Caco-2 (cell line): ENCODE measurements at places on chromosomes 5 and 9. TPM values are rescaled to one million over a fixed set of nuclear protein-coding genes. Genes with fewer than 3 reads are reported as not detected.

The PTPN3 gene
- total RNA-seq = 12.1 and 12.4 TPM in 2 replicates

DNA sequence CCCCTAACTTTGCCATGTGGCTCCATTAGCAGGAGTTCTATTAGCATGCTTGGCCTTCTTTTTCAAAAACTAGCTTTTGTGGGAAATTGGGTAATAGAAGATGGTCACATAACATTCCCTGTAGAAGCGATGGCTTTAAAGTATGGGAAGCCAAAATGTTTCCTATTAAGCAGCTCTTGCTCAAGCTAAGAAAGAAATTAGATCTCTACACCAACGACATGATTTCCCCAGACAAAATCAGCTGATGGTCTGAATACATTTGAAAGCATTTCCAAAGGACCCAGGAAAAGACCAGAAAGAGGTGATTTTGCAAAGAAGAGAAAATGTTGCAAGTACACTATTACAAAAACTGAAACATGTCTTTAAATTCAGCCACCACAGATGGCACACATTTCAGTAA lies 4.8 kb upstream of the NFIL3 start:
- no peak overlapping the region for H3K4me3 ChIP-seq
- H3K27me3 ChIP-seq = no peaks in the 10 kb centered on the region
- no peak for DNase-seq

- DNase-seq = no peak
- no peaks in the 10 kb centered on the region for H3K36me3 ChIP-seq
- H3K27me3 ChIP-seq = no peaks in the 10 kb centered on the region
- no peak overlapping the region for H3K27ac ChIP-seq
These were observed 295.6 kb downstream of the PDE4D start for GRCh38 chr5:59597690-59598546.

- DNase-seq = no peak
- no peak overlapping the region for H3K4me3 ChIP-seq
- no peaks in the 10 kb centered on the region for H3K36me3 ChIP-seq
- H3K4me1 ChIP-seq = no peaks in the 10 kb centered on the region
These were observed 44.2 kb upstream of the MAST4 start for GRCh38 chr5:66551945-66552344.

The TMOD1 gene
- total RNA-seq = 1.00 and 1.1 TPM in 2 replicates

The SLC2A8 gene
- 141 and 144 TPM in 2 replicates for total RNA-seq

- DNase-seq = no peak
- no peaks in the 10 kb centered on the region for H3K36me3 ChIP-seq
- no peaks in the 10 kb centered on the region for H3K27me3 ChIP-seq
- no peak overlapping the region for H3K4me3 ChIP-seq
- H3K4me1 ChIP-seq = no peaks in the 10 kb centered on the region
- no peak overlapping the region for H3K27ac ChIP-seq
These were observed 672.5 kb upstream of the RORB start for GRCh38 chr9:73824671-73825070.

DNA sequence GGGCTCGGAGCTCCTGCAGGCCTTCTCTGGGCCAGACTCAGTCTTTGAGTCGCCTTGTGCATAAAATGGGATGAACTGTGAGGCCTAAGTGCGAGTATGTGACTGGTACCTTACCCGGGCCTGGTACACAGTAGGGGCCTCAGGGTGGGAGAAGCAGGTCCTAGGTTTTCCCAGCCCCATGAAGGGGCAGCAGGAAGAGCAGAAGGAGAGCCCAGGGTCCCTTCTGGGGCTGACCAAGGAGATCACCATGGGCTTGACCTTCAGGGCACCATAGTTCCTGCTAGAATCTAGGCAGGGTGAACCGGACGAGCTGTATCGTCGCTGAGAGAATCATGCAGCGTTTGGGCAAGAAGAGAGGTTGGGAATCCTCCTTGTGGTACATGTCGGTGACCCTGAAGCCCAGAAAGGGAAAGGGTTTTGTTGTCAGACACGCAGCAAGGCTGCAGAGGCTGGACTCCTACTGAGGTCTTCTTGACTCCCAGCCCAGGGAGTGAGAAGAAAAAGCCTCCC lies 373 bp upstream of the PHYKPL start:
- H3K36me3 ChIP-seq = 0 out of 2 replicates have a peak, but pooled peaks cover 4% of the 10 kb centered on the region
- no peaks in the 10 kb centered on the region for H3K27me3 ChIP-seq
- DNase-seq = no peak
- peak overlapping the region; percentile 78 for H3K4me3 ChIP-seq
- no peak overlapping the region for H3K27ac ChIP-seq

The TIMD4 gene
- total RNA-seq = 1.7 and 2.0 TPM in 2 replicates

GRCh38 chr5:95668728-95669127 lies 14.1 kb downstream of the SPATA9 start:
- no peak overlapping the region for H3K4me3 ChIP-seq
- no peaks in the 10 kb centered on the region for H3K36me3 ChIP-seq
- no peak for DNase-seq
- peaks cover 40% of the 10 kb centered on the region for H3K4me1 ChIP-seq

The UQCRQ gene
- 356 and 449 TPM in 2 replicates for total RNA-seq

The CCDC183 gene
- 4.2 and 5.8 TPM in 2 replicates for total RNA-seq

DNA sequence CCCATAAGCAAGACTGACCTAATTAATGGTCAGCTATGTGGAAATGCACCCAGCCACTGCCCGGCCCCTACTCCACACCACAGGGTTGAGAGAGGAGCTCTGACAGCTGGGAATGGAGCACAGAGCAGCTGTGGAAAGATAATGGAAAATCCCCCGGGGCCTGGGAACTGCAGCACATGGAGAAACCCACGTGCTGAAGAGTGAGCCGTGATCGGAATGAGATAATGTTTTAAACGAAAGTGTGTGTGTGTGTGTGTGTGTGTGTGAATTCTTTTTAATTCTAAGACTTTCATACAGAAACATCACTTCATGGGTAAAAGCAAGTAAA lies 13.1 kb upstream of the SLC12A7 start:
- DNase-seq = no peak
- H3K27ac ChIP-seq = no peak overlapping the region
- no peaks in the 10 kb centered on the region for H3K27me3 ChIP-seq
- no peaks in the 10 kb centered on the region; the same call in 1 of the 2 replicates for H3K36me3 ChIP-seq
- H3K4me1 ChIP-seq = peaks cover 34% of the 10 kb centered on the region
- H3K4me3 ChIP-seq = no peak overlapping the region

The PCDHB16 gene
- 0.07 TPM in 1 of 2 replicates, not detected in the other for total RNA-seq

GRCh38 chr5:30765227-30765626 lies 428.3 kb upstream of the CDH6 start:
- H3K36me3 ChIP-seq = no peaks in the 10 kb centered on the region
- H3K4me1 ChIP-seq = no peaks in the 10 kb centered on the region
- H3K27ac ChIP-seq = no peak overlapping the region
- H3K27me3 ChIP-seq = no peaks in the 10 kb centered on the region

The SETD9 gene
- total RNA-seq = 10.5 and 13.1 TPM in 2 replicates

DNA sequence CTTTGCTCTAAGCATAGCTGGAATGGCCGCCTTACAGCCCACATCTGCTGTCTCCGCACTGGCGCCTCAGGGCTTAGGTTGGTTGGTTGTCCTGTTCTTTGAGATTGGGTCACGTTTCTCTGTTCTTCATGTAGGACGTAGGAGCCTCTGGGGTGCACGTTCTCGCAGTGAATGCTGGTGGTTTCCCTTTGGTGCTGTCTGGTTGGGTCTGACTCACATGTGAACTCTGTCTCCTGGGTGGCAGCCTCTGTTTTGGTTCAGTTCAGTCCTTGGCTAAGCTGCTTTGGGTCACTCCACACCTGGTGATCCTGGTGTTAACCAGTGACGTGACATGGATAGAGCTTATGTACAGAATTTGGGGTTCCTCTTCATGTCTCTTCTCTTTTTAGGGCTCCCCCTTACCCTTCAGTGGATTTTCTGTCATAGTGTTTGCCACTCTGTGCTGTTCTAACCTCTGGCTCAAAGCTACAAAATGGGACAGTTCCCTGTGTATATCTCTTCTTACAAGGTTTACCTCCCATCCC lies 12.6 kb upstream of the LPCAT1 start:
- no peaks in the 10 kb centered on the region for H3K36me3 ChIP-seq
- no peak for DNase-seq
- H3K27ac ChIP-seq = no peak overlapping the region
- no peaks in the 10 kb centered on the region for H3K4me1 ChIP-seq

The PRDM9 gene
- total RNA-seq = not detected in 2 replicates

DNA sequence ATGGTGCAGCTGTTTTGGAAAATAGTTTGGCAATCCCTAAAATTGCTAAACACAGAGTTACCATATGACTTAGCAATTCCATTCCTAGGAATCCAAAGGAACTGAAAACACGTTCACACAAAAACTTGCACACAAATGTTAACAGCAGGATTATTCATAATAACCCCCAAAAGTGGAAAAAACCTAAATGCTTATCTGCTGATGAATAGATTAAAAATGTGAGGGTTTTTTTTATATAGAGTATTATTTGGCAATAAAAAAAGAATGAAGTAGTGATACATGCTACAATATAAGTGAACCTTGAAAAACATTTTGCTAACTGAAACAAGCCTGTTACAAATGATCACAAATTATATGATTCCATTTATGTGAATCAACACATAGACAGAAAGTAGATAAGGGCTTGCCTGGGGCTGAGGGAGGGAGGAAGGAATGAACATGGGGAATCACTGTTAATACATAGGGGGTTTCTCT lies 45.1 kb upstream of the TRIO start:
- H3K4me1 ChIP-seq = no peaks in the 10 kb centered on the region
- H3K4me3 ChIP-seq = no peak overlapping the region
- H3K36me3 ChIP-seq = no peaks in the 10 kb centered on the region
- no peak overlapping the region for H3K27ac ChIP-seq
- no peaks in the 10 kb centered on the region for H3K27me3 ChIP-seq
- no peak for DNase-seq

- no peaks in the 10 kb centered on the region for H3K27me3 ChIP-seq
- no peaks in the 10 kb centered on the region for H3K36me3 ChIP-seq
- H3K4me3 ChIP-seq = no peak overlapping the region
- no peak for DNase-seq
- H3K27ac ChIP-seq = no peak overlapping the region
These were observed 177.9 kb upstream of the FST start for GRCh38 chr5:53302529-53302928.

The HAVCR2 gene
- 0.32 and 0.41 TPM in 2 replicates for total RNA-seq

The GPSM1 gene
- total RNA-seq = 25.7 and 26.5 TPM in 2 replicates

GRCh38 chr9:79868567-79869189 lies 296.9 kb downstream of the TLE4 start:
- no peaks in the 10 kb centered on the region for H3K36me3 ChIP-seq
- no peak for DNase-seq
- no peaks in the 10 kb centered on the region for H3K27me3 ChIP-seq

GRCh38 chr9:97565262-97565661 lies 63.8 kb downstream of the TMOD1 start:
- H3K4me1 ChIP-seq = 0 out of 2 replicates have a peak, but pooled peaks cover 4% of the 10 kb centered on the region
- H3K4me3 ChIP-seq = no peak overlapping the region
- no peak for DNase-seq
- H3K27me3 ChIP-seq = no peaks in the 10 kb centered on the region

- H3K27ac ChIP-seq = no peak overlapping the region
- DNase-seq = no peak
- H3K4me1 ChIP-seq = no peaks in the 10 kb centered on the region
These were observed 63.6 kb downstream of the PALM2AKAP2 start for GRCh38 chr9:109843641-109844040.

DNA sequence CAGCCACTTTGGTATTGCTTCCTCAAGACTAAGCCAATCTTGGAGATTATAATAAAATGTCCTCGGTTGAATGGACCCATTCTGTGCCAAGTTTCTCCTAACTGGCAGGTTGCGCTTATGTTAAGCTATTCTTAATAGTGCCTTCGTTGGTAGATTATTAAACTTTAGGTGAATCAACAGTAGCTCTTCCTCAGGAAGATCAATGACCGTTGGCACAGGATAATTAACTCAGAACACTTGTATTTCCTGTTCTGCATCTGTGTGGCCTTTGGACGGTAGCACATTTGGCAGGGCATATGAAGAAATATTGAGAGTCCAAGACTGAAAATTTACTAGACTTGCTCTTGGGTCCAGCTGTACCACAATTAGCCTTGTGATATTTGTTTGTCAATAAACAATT lies 402.9 kb downstream of the MLLT3 start:
- H3K4me1 ChIP-seq = no peaks in the 10 kb centered on the region
- H3K27ac ChIP-seq = no peak overlapping the region
- no peaks in the 10 kb centered on the region for H3K36me3 ChIP-seq
- no peak overlapping the region for H3K4me3 ChIP-seq
- no peaks in the 10 kb centered on the region for H3K27me3 ChIP-seq

DNA sequence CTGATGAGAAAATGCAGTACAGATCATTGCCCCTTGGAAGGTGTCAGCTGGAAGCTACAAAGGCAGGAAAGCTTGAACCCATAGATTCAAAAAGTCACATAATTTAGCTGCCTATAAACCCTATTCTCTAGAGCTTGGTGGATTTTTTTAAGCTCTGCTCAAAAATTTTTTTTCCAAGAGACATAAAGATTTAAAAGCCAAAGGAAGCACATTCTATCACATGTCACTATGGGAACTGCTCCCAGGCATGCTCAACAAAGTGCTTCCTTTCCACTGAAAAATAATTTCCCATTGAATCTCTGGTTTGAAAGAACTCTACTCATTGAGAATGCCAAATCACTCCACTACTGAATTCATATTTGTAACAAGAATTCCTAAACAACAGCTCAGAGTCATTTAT lies 419.8 kb downstream of the CETN3 start:
- no peak overlapping the region for H3K27ac ChIP-seq
- DNase-seq = no peak
- H3K27me3 ChIP-seq = no peaks in the 10 kb centered on the region
- no peaks in the 10 kb centered on the region for H3K36me3 ChIP-seq
- no peak overlapping the region for H3K4me3 ChIP-seq
- no peaks in the 10 kb centered on the region for H3K4me1 ChIP-seq

The TSLP gene
- total RNA-seq = not detected in 2 replicates

- no peaks in the 10 kb centered on the region for H3K4me1 ChIP-seq
- H3K36me3 ChIP-seq = no peaks in the 10 kb centered on the region
- H3K4me3 ChIP-seq = no peak overlapping the region
- H3K27ac ChIP-seq = no peak overlapping the region
These were observed 36.4 kb upstream of the NKX2-5 start for GRCh38 chr5:173271419-173271818.

DNA sequence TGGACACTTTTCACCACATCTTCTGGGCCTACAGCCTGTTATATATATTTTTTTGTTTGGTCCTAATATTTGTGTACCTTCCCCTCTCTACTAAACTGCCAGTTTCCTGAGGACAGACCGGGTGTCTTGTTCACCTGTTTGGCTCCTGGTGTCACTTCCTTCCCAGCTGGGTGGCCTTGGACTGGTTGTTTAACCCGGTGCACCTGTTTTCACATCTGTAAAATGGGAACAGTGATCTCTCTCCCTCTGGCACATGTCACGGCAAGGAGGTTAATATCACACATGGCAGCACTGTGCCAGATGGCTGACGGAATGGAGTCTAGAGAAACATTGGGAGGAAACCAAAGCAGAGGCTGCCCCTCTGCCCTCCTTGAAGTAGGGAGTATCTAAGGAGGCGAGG lies 79.7 kb downstream of the DAB2IP start:
- H3K4me3 ChIP-seq = no peak overlapping the region
- no peak for DNase-seq
- no peaks in the 10 kb centered on the region; the same call in 1 of the 2 replicates for H3K36me3 ChIP-seq
- peaks cover 16% of the 10 kb centered on the region for H3K4me1 ChIP-seq
- H3K27me3 ChIP-seq = no peaks in the 10 kb centered on the region
- peak overlapping the region; percentile 43 for H3K27ac ChIP-seq

- H3K27ac ChIP-seq = no peak overlapping the region
- DNase-seq = no peak
- 0 out of 2 replicates have a peak, but pooled peaks cover 2% of the 10 kb centered on the region for H3K4me1 ChIP-seq
- H3K36me3 ChIP-seq = no peaks in the 10 kb centered on the region
- H3K27me3 ChIP-seq = no peaks in the 10 kb centered on the region
- H3K4me3 ChIP-seq = no peak overlapping the region
These were observed 133.1 kb upstream of the SPDL1 start for GRCh38 chr5:169450464-169450863.
